Activated T-helper 9 cell treated with anti-CD3 and anti-CD28 coated beads, Interleukin-2, amount 50 U/mL, for 16 hours (primary cell): ENCODE measurements at places on chromosomes 3 and 15.

DNA sequence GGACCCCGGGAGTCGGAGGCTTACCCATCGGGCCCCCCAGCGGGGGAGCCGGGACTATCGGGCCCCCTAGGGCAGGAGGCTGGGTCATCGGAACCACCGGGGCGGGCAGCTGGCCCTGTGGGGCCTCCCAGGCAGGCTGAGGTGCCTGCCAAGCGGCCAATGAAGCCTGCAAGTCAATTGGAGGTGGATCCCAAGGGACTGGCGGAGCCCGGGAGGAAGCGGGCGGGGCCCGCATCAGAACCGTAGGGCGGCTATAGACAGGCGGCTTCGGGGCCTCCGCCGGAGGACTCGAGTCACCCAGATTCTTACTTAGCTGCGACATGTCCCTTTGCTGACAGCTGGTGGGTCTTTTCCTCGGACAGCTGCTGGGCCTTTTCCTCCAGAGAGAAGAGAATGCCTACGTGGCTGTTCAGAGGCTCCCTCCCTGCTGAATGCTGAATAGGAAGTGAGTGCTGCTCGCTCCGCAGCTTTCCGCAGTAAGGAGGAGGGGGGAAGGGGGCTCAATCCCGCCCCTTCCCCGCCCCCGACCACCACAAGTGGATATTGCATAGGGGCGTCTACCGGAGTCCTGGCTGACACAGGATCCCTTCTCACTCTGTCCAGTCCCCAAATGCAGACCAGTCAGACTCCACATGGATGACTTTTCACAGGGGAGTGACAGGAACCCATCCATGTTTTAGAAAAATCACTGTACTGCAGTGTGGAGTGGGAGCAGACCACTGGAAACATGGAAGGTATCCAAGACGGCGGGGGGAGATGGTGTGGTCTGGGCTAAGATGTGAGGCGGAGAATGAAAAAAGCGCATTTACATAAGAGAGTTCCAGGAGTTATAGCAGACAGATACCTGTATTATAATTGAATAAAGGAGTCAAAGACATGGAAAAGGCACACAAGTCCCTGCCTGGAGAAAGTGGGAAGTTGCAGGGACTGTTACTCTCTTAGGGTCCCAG, at the start of gene MAGEL2:
TSS of gene MAGEL2 (minus strand) at position 447 of the 950 bp plus-strand sequence. CDS start at position 322, 125 bp downstream.
- no peak for DNase-seq

DNA sequence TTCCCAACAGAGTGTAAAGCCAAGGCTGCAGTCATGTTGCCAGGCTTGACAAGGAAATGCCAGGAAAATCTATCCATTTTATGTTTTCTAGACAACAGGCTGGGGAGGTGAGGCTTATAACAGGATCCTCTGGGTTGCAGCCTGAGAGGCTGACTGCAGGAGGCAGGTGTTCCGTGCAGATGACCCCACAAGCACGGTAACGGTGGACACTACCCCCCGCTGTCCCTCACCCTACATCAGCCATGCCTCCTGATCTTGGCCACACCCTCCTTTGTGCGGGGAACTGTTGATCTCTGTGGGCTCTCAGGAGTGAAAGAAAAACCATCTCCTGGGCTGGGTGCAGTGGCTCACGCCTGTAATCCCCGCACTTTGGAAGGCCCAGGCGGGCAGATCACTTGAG, 68.0 kb upstream of the ADPGK start:
- DNase-seq = no peak

DNA sequence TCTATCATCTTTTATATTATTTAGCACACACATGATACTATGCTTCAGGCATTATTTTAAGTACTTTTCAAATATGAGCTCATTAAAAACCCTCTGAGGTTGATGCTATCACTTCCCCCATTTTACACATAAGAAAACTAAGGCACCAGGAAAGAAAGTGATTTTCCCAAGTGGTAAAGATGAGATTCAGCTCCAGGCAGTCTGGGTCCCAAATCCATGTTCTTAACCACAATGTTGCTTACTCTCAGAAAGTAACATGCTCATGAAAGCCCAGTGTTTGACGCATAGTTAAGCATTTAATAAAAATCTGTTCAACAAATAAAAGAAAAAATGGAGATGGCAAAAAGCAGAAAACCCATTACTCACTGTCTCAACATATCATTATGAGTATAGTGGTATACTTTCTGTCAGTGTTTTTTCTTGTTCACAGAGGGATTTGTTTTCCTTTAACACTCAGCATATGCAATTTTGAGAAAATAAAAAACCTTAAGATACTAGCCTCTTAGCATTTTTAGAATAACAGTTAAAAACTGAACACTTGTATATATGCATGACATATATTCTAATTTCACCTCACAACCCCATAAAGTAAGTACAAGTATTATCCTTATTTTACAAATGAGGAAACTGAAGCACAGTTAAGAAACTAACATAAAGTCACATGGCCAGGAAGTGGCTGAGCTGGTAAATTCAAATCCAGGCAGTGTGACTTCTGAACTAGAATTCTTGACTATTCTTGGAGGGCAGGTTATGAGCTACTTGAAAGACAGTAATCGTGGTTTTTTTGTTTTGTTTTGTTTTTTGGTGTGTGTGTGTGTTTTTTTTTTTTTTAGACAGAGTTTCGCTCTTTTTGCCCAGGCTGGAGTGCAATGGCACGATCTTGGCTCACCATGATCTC, 10.4 kb downstream of the PEAK1 start:
- no peak for DNase-seq

GRCh38 chr3:162285259-162285658, 788.7 kb downstream of the OTOL1 start:
- DNase-seq = no peak

DNA sequence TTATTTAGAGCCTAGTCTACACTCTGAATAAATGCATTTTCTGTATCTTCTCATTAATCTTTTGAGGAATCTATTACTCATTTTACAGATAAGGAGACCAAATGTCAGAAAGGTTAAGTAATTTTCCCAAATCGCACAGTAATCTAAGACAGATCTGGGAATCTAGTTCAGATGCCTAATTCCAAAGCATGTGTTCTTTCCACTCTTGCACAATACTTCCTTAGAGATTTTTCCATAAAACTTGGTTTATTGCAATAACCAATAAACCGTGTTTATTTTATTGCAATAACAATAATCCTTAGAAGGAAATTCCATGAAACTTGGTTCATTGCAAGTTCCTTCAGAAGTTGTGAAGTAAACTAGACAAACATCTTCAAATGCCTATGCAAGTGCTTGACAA, 17.4 kb upstream of the COL8A1 start:
- DNase-seq = no peak

GRCh38 chr3:95424279-95424678, 1361.4 kb downstream of the NSUN3 start:
- no peak for DNase-seq

DNA sequence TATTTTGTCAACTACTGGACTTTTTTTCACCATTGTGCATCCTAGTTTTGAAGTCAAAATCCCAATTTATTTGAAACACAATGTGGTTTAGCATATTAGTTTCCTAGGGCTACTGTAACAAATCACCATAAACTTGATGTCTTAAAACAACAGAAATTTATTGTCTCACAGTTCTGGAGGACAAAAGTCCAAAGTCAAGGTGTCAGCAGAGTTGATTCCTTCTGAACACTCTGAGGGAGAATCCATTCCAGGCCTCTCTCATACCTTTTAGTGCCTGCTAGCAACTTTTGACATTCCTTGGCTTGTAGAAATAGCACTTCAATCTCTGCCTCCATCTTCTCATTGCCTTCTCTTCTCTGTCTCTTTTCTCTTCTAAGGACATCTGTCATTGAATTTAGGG, 14.9 kb upstream of the SLC27A2 start:
- no peak for DNase-seq

DNA sequence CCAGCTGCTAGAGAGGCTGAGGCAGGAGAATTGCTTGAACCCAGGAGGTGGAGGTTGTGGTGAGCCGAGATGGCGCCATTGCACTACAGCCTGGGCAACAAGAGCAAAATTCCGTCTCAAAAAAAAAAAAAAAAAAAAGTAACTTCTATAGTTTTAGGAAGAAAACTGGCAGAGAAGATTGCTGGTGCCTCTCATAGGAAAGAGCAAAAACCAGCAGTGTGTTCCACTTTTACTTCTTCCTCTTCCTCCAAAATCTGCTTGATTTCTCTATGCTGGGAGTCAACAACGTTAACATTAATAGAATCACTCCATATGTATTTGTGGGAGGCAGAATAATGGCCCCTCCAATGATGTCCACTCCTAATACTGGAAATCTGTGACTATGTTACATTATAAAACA, 12.5 kb upstream of the NR1D2 start:
- no peak for DNase-seq

GRCh38 chr3:78728406-78729145, 1039.2 kb downstream of the ROBO1 start:
- DNase-seq = no peak

DNA sequence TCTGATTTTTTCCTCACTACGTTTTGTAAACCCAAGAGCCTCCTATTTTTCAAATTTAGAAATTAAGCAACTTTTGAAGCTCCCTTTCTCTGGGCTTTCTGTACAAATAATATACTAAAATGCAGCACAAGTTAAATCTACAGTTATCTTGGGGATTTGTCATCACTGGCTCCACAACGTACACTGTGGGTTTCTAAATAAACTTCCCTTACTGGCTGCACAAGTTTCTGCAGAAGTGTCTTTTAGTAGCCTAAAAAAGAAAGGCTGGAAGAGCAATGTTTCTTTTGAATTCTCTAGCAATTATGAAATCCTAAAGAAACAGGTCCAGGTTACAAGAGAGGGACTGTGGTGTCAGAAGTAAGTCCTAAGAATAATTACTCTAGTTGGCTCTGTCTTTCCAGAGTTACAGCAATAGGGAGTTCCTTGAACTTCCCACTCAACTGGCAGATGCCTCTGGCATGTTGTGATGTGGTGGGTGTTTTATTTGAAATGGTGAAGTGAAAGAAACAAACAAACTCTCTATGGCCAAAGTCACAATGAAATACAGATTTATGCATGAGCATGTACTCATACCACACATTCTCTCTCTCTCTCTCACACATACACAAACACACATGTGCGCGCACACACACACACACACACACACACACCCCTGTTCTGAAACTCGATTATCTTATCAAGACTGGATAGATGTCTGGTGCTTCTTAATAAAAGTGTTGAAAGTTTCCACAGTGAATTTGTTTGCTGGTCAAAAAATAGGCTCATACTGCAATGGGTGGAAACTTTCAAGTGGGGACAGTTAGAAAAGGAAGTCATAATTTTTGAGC, 198.2 kb downstream of the SSR3 start:
- DNase-seq = no peak

GRCh38 chr3:175585898-175586297, 726.8 kb downstream of the NAALADL2 start:
- no peak for DNase-seq

DNA sequence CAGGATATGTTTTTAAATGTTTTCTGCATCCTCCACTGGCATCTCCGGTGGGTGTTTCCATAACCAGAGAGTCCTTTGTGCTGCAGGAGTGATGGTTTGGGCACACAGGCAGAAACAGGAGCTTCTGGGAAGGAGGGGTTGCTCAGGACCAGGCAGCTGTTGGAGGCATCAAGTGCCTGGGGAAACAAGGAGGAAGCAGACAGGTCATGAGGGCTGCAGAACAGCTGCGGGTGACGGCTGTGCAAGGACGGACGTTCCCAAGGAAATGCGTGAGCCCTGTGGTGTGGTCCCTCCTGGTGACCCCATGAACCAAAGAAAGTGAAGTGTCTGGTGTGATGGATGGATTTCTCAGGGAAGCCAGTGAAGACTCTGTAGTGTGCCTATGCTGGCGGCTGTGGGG, 61.2 kb upstream of the TNFAIP8L3 start:
- no peak for DNase-seq

GRCh38 chr15:89937365-89938350, 24.9 kb upstream of the ARPIN start:
- DNase-seq = no peak

- DNase-seq = no peak
Measured at GRCh38 chr15:64235552-64235951, 72.7 kb upstream of the PPIB start.

GRCh38 chr3:98095882-98096281, 8.9 kb downstream of the OR5AC2 start:
- no peak for DNase-seq

GRCh38 chr3:191901741-191902140, 440.8 kb downstream of the PYDC2 start:
- no peak for DNase-seq

- DNase-seq = no peak
Measured at GRCh38 chr3:30201715-30202114, 404.7 kb upstream of the TGFBR2 start.

- DNase-seq = no peak
Measured at GRCh38 chr3:23760871-23761373, 44.8 kb upstream of the UBE2E1 start.

- no peak for DNase-seq
Measured at GRCh38 chr15:99433026-99433756, 132.6 kb upstream of the MEF2A start.

DNA sequence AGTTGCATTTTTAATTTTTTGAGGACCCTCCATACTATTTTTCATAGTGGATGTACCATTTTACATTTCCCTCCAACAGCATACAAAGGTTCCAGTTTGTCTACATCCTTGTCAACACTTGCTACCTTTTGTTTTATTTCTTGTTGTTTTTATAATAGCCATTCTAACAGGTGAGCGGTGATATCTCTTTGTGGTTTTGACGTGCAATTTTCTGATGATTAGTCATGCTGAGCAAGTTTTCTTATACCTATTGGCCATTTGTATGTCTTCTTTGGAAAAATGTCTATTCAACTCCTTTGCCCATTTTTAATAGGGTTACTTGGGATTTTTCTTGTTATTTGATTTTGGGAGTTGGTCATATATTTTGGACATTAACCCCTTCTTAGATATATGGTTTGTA, 187.0 kb downstream of the CDIN1 start:
- no peak for DNase-seq

DNA sequence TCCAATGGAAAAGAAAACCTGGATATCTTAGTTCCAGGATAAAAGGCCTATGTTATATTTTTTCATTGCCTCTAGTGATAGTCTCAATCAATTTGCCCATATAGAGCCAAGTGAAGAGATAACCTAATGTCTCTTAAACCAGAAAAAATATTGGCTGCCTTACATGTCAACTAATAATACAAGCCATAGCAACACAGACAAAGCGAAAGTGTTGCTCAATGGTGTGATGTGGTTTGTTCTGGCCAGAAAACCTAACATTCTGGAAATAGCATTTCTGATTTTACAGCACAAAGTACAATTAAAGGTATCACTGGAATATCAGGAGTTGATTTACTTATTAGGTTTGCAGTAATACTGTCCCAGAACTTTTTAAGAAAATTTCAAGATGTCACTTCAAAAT, 101.5 kb downstream of the ATP8B4 start:
- DNase-seq = no peak

DNA sequence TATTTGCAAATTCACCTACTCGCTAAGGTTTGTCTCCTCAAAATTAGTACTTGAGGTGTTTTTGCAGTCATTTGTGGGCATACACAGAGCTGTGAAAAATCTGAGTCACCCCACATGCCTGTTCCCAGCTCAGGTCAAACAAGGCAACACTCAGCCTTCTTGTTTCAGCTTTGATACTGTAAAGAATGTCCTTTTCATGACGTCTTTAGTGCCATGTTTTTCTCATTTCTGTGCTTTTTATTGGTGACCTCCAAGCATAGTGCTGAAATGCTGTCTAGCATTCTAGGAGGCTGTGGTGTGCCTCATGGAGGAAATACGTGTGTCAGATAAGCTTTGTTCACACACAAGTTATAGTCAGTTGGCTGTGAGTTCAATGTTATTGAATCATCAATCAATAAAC, 8.8 kb downstream of the CAPN3 start:
- DNase-seq = no peak

- DNase-seq = no peak
Measured at GRCh38 chr3:42515391-42515916, 13.0 kb downstream of the VIPR1 start.

- DNase-seq = no peak
Measured at GRCh38 chr3:10196389-10197052, 31.8 kb downstream of the IRAK2 start.

- no peak for DNase-seq
Measured at GRCh38 chr15:56327721-56328502, 37.3 kb upstream of the TEX9 start.
